ENCODE measurements at places on chromosomes 2 and 18. TPM values are rescaled to one million over a fixed set of nuclear protein-coding genes. Genes with fewer than 3 reads are reported as not detected.

SERPINB7 gene
- total RNA-seq = 0.47 TPM

ASXL3 gene
- 10.4 TPM for total RNA-seq

NEB gene
- 0.88 TPM for total RNA-seq

NPHP1 gene
- total RNA-seq = 11.8 TPM

POTEJ gene
- total RNA-seq = not detected

ZNF892 gene
- 6.2 TPM for total RNA-seq

CD207 gene
- total RNA-seq = 0.66 TPM

IMPA2 gene
- total RNA-seq = 157 TPM

ST8SIA3 gene
- not detected for total RNA-seq

UBE2F gene
- total RNA-seq = 34.5 TPM

GREB1 gene
- 0.98 TPM for total RNA-seq

UCN gene
- 1.4 TPM for total RNA-seq

GRCh38 chr2:209426432-209426831 lies 2.6 kb downstream of the MAP2 start:
- peak; percentile 70 for DNase-seq
- H3K36me3 ChIP-seq = no peaks in the 10 kb centered on the region

DNA sequence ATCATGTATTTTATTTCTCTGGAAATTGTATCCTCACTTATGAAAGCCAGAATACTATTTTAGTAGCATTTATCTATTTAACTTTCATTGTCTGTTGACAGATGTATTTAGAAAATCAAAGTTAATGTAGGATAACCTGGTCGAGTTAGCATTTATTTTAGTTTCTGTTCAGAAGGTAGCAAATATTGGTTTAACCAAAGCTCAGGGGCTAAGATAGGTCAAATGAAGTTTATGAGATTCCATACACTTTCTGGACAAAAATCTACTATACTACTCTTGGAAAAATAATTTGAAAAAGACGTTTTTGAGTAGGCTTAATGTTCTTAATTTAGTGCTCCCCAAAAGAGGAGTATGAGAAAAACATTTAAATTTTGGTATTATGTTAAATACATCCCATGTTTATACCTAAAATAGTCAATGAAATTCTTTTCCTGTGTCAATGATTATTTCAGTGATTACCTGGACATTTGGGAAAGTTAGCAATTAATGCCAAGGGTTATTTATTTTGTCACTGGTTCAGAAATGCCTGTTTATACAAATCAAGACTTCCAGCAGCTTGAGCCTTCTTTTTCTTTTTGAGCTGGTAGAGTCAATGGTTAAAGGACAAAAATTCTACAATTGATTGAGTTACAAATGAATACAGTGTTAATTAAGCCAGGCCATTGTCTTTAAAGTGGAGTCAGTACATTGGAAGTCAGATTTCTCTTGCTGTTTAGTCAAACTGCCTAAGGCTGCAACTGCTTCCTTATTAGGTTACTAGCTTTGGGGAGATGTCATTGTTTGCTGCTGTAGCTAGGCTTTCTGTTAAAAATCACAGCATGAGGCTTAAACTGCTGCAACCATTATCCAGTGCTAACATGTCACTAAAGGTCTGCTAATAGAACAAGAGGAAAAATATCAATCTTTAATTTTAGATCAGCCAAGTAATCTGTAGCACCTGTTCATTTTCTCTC lies 182.3 kb downstream of the CAMKMT start:
- no peaks in the 10 kb centered on the region for H3K36me3 ChIP-seq
- no peaks in the 10 kb centered on the region for H3K4me1 ChIP-seq
- H3K27ac ChIP-seq = no peak overlapping the region
- no peaks in the 10 kb centered on the region for H3K27me3 ChIP-seq

- no peaks in the 10 kb centered on the region for H3K27me3 ChIP-seq
- H3K4me1 ChIP-seq = no peaks in the 10 kb centered on the region
- DNase-seq = no peak
- no peak overlapping the region for H3K27ac ChIP-seq
These were observed 36.8 kb downstream of the ARMC9 start for GRCh38 chr2:231235217-231235616.

GRCh38 chr2:163187119-163187518 lies 348.6 kb upstream of the KCNH7 start:
- no peak for DNase-seq
- H3K27ac ChIP-seq = no peak overlapping the region
- no peaks in the 10 kb centered on the region for H3K36me3 ChIP-seq
- H3K27me3 ChIP-seq = no peaks in the 10 kb centered on the region
- no peaks in the 10 kb centered on the region for H3K4me1 ChIP-seq

GRCh38 chr18:2958819-2959298 lies 54.1 kb downstream of the LPIN2 start:
- H3K27ac ChIP-seq = peak overlapping the region; percentile 43
- H3K36me3 ChIP-seq = peaks cover 13% of the 10 kb centered on the region
- peaks cover 4% of the 10 kb centered on the region for H3K4me1 ChIP-seq
- H3K4me3 ChIP-seq = no peak overlapping the region

DNA sequence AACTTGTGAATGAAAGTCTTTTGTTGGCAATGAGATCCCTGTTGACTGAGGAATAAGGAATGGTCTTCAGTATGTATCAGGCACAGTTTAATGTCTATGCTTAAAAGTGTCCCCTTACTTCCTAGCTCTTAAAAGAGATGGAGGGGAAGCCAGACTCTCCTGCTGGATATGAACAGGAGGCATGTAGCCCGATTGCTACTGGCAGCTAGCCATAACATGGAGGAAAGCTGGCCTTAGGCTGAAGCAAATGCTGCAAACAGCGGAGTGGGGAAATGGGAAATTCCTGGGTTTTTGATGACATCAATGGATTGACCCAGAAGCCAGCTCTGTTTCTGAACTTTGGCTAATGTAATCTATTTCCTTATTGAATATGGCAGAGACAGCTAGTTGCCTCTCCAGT lies 266.1 kb downstream of the SLC4A3 start:
- no peak overlapping the region for H3K27ac ChIP-seq
- no peaks in the 10 kb centered on the region for H3K4me1 ChIP-seq
- no peaks in the 10 kb centered on the region for H3K27me3 ChIP-seq
- H3K36me3 ChIP-seq = no peaks in the 10 kb centered on the region

DNA sequence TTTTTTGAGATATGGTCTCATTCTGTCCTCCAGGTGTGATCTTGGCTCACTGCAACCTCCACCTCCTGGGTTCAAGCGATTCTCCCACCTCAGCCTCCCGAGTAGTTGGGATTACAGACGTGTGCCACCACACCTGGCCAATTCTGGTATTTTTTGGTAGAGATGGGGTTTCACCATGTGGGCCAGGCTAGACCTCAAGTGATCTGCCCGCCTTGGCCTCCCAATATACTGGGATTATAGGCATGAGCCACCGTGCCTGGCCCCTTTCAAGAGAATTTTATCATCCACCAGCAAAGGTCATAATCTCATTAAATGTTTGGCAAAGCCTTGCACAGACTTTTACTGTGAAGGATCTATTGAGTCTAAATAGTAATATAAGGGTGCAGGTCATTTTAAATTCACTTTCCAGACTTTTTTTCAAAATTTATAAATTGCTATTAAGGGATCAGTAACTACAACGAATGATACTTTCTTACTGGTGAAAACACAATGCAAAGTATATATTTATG lies 2.5 kb downstream of the HADHA start:
- H3K27ac ChIP-seq = no peak overlapping the region
- no peak for DNase-seq
- H3K4me1 ChIP-seq = peaks cover 19% of the 10 kb centered on the region
- H3K4me3 ChIP-seq = no peak overlapping the region

DNA sequence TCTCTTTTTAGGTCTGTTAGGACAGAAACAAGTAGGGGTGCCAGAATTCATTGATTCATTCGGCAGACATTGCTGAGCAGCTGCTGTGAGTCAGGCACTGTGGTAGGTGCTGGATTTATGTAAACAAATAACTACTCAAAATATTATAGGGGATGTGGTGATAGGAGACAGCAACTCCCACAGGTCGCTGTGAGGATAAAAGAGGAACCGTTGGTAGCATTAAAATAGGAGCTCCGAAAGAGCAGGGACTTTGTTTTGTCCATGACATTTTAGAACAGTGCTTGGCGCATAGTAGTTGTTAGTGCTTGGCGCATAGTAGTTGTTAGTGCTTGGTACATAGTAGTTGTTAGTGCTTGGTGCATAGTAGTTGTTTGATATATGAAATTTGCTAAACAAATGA lies 29.2 kb downstream of the ATP6V1C2 start:
- H3K4me1 ChIP-seq = no peaks in the 10 kb centered on the region
- no peaks in the 10 kb centered on the region for H3K27me3 ChIP-seq
- DNase-seq = no peak
- H3K27ac ChIP-seq = no peak overlapping the region
- no peak overlapping the region for H3K4me3 ChIP-seq

- no peaks in the 10 kb centered on the region for H3K36me3 ChIP-seq
- no peak overlapping the region for H3K4me3 ChIP-seq
- H3K27ac ChIP-seq = no peak overlapping the region
These were observed 90.6 kb downstream of the APOB start for GRCh38 chr2:20953146-20953824.

DNA sequence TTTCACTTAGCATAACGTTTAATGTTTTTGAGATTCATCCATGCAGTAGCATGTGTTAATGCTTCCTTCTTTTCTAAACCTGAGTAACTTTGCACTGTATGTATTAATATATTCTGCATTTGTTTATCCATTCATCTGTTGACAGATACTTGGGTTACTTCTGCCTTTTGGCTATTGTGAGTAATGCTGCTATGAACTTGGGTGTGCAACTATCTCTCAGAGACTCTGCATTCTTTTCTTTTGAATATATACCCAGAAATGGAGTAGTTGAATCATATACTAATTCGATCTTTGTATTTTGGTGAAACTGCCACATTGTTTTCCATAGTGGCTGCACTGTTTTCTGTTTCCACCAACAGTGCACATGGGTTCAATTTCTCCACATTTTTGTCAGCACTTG lies 128.3 kb downstream of the SH3BP4 start:
- no peak overlapping the region for H3K4me3 ChIP-seq
- no peak overlapping the region for H3K27ac ChIP-seq
- H3K4me1 ChIP-seq = no peaks in the 10 kb centered on the region
- no peaks in the 10 kb centered on the region for H3K36me3 ChIP-seq

DNA sequence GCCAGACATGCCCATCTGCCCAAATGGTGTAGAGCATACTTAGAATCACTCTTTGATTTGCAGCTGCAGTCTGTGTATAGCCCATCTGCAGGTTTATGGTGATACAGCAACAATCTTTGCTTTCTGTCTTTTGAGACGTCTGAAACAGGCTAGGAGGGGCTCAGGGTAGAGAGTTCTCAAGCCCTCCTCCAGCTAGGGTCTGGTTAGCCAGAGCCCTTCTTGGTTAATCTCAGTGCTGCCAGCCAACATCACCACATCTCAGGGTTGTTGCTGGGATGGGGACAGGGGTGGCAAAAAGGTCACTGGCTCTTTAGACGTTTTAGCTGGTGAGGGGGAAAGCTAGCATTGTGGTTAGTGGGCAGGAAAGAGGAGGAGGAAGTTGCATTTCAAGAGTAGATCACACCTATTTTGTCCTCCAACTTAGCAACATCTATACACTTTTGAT lies 136.6 kb upstream of the ACAA2 start:
- H3K27me3 ChIP-seq = no peaks in the 10 kb centered on the region
- no peak overlapping the region for H3K4me3 ChIP-seq
- H3K27ac ChIP-seq = no peak overlapping the region
- H3K4me1 ChIP-seq = no peaks in the 10 kb centered on the region
- peaks cover 4% of the 10 kb centered on the region for H3K36me3 ChIP-seq

DNA sequence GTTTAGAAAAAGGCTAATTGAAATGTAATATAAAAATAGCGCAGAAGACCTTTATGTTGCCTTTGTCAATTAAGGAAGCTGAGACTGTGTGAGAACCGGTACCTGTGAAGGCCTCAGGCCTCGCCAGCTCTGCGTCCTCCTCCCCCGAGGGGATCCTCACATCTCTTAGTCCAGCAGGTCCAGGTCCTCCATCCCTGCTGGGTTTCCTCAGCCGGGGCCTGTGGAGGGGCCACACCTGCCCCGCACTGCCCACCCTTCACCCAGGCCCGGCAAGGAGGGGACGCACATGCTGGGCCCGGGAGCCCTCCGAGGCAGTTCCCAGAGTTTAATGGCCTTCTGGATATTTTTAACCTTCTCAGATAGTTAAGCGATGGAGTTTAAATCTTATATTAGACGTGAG lies 3.5 kb downstream of the KCNG2 start:
- H3K27ac ChIP-seq = no peak overlapping the region
- H3K4me1 ChIP-seq = no peaks in the 10 kb centered on the region
- no peak for DNase-seq
- H3K36me3 ChIP-seq = no peaks in the 10 kb centered on the region

DNA sequence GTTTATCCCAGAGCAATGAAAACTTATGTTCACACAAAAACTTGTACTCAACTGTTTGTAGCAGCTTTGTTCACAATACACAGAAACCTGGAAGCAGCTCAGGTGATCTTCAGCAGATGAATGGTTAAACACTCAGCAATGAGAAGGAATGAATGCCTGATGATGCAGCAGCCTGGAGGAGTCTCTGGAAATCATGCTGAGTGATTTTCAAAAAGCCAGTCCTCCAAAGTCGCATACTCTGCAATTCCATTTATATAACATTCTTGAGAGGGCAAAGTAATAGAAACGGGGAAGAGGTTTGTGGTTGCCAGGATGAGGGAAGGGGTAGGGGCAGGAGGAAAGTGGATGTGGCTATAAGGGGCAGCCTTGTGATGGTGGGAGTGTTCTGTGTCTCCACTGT lies 108.1 kb downstream of the CTIF start:
- H3K4me1 ChIP-seq = no peaks in the 10 kb centered on the region
- no peak overlapping the region for H3K4me3 ChIP-seq
- H3K27ac ChIP-seq = no peak overlapping the region
- DNase-seq = no peak

DNA sequence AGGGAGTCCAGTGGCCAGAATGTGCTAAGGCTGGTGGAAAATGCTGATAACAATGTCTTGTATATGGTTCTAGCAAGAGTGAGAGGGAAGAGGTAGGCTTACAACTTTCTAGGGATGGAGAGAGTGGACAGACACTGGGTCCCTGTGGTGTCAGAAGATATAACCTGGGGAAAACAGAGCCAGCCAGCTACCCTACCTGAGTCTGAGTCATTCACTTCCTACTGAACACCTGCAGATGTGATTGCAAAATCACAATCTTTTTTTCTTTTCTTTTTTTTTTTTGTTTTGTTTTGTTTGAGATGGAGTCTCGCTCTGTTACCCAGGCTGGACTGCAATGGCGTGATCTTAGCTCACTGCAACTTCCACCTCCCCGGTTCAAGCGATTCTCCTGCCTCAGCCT lies 7.3 kb downstream of the TET3 start:
- no peak overlapping the region for H3K27ac ChIP-seq
- no peak for DNase-seq
- no peaks in the 10 kb centered on the region for H3K27me3 ChIP-seq
- peaks cover 13% of the 10 kb centered on the region for H3K4me1 ChIP-seq
- H3K4me3 ChIP-seq = no peak overlapping the region
- no peaks in the 10 kb centered on the region for H3K36me3 ChIP-seq

All from kidney (tissue), 22 donors.